ENCODE measurements at places on chromosomes 13 and 19. TPM values are rescaled to one million over a fixed set of nuclear protein-coding genes. Genes with fewer than 3 reads are reported as not detected.
A peak's percentile ranks its signal among the peaks of the same experiment; 100 is the strongest.

The CELF5 gene
- 0.41 TPM for total RNA-seq

The VPS36 gene
- 25.4 TPM for total RNA-seq

GRCh38 chr19:50537769-50538230 lies 24.1 kb upstream of the ASPDH start:
- DNase-seq: peak; percentile 52

The ZNF763 gene
- 6.7 TPM for total RNA-seq

GRCh38 chr19:16585808-16586476 lies 13.7 kb upstream of the SLC35E1 start:
- no peak for DNase-seq

GRCh38 chr19:47350630-47351029 lies 1.5 kb downstream of the DHX34 start:
- no peak for DNase-seq

- DNase-seq: no peak
Observed at GRCh38 chr19:46265217-46265828, 31.5 kb upstream of the HIF3A start.

DNA sequence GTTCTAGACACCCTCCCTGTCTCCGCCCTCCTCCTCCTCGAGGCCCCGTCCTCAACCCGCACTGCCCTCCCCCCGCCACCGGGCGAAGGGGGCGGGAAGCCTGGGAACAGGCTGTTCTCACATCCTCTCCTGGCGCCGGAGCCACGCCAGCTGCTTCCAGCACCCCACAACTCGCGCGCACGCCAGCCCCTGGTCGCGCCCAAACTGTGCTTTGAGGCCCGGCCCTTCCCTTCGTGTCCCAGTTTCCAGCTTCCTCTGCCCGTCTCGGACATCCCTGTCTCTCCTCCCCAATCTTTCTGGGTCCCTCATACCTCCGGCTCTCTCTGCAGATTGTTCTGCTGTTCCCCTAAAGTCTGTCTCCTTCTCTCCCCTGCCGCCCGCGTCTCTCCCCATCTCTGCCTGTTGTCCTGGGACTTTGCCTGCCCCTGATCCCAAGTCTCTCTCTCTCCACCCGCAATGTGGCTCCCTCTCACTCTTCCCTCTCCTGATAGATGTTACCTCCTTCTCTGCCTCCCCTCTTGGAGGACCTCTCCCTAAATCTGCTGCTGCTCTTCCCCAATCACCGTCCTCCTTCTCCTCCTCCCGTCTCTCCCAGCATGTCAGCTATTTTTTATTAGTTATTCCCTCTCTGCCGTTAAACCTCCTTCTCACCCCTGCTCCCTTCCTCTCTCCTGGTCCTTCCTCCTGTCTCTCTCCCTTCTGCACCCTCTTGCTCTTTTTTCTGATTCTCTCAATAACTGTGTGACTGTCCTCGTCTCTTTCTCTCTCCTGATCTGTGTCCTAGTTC lies 14.2 kb downstream of the DPF1 start:
- DNase-seq: no peak

DNA sequence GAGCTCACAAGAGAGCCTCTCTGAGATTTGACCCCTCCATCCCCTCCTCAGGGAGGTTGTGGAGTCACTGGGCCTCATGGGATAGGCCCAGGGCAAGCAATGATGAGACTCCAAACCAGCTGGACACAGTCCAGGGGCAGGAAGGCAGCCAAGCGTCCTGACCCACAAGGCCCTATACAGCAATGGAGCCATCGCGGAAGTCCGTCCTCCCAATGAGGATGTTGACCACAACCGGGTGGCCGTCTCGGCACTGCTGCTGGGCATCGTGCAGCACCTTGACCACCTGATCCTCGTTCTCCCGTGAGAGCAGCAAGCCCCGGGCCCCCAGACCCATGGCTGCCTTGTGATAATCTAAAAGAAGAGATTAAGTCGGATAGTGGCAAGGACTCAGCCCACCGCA lies 7.9 kb downstream of the SYDE1 start:
- DNase-seq: no peak

DNA sequence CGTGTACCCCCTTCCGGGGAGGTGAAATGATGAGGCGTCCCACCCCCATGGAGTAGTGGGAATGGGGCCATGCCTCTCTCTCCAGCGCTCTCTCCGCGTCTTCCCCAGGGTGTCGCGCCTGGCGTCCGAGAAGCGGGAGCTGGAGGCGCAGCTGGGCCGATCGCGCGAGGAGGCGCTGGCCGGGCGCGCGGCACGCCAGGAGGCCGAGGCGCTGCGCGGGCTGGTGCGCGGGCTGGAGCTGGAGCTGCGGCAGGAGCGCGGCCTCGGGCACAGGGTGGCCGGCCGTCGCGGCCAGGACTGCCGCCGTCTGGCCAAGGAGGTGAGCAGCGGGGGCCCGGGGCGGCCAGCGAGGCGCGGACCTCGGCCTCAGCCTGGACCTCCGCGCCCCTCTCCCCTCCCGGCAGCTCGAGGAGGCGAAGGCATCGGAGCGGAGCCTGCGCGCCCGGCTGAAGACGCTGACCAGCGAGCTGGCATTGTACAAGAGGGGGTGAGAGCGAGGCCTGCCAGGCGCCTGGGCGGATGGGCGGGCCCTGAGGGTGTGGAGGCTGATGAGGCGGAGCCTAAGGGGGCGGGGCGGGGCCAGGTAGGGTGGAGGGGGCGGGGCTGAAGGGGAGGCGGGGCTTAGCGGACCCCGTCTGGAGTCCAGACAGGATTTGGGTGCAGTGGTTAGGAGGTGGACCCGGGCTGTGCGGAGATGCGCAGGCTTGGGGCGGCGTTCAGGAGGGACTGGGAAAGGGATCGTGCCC lies 7.7 kb downstream of the PGLYRP1 start:
- no peak for DNase-seq

The TLE2 gene
- total RNA-seq: 32.8 TPM

- no peak for DNase-seq
Observed at GRCh38 chr13:81395368-81395767, 1054.4 kb upstream of the SPRY2 start.

The OR10H4 gene
- total RNA-seq: not detected

DNA sequence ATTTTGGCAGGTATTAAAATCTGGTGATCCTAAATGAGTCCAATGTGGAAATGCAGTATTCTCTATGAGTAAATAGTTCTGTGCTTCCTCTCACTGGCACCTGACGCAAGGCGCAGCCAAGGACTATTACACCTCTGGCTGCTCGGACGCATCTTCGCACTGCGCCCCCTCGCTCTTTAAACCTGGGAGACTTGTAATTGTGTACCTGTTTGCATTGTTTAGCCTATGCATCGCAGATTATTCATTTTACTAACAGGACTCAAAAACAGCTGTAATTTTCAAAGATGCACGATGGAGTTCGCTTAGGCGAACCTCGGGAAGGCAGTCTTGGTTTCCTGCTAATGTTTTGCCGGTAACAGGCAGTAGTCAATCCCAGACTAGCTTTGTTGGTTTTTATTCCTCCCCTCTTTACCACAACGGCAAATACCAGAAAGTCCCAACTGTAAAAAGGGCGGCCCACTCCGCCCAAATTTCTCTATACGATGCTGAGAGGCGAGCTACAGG lies 113.2 kb downstream of the KCNRG start:
- no peak for DNase-seq

The CRB3 gene
- total RNA-seq: 0.34 TPM

DNA sequence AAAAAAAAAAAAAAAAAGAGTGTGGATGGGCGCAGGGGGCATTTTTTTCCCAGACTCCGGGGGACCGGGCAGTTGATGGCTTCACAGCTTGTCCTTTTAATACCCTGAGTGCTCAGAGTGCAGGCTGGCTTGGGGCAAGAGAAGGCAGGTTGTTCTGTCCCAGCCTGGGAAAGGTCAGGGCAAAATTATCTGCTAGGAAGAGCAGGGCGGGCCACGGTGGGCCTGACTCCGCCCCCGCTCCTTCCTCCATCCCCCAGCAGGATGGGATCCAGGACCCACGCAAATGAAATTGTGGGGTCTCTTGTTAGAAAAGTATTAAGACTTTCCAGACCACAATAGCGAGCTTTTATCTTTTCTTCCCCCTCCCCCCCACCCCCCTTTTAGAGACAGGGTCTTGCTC lies 70.7 kb downstream of the PTPRS start:
- DNase-seq: no peak

- no peak for DNase-seq
Observed at GRCh38 chr13:34993470-34993869, 51.4 kb downstream of the NBEA start.

- DNase-seq: no peak
Observed at GRCh38 chr13:50156561-50157127, 141.4 kb downstream of the KCNRG start.

DNA sequence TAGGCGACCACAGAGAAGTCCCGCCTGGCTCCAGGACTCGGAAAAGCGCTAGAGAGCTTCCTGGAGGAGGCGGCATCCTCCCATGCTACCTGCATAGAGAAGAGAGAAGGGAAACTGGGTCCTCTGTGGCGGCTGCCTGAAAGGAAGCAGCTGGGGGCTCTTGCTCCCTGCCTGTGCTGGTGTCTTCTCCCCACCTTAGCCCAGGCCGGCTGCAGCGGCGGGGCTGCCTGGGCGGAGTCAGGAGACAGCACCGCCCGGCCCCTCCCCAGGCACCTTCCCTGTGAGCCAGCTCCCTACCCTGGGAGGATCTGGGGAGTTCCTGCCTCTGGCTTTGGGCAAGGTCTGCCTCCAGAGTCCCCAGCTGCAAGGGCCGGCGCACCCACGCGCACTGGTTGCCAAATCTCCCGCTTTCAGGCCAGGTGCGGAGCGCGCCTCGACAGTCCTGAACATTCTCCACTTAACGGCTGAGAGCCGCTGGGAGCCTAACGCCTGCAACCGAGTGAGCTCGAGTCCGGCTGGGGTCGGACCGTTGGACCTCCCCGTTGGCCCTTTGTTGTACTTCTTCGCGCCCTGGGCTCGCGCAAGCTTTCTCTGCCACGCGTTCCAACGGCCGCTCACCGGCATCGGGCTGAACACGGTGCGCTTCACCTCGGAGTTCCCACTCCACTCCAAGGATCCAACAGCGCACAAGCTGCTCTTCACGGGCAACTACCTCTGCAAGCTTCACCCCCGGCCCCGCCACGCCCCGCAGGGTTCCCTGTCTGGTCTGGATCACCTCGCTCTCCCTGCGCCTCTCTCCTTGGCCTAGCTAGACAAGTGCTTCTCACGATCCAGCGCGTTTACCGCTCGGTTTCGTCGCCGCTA lies 21.8 kb upstream of the ZNF30 start:
- no peak for DNase-seq

GRCh38 chr19:56119582-56119978 lies 1.5 kb downstream of the ZNF787 start:
- DNase-seq: no peak

- DNase-seq: no peak
Observed at GRCh38 chr13:79423801-79424642, 18.0 kb upstream of the RBM26 start.
